Vagina (tissue), 2 donors: ENCODE measurements at places on chromosomes 7 and 10. TPM values are rescaled to one million over a fixed set of nuclear protein-coding genes. Genes with fewer than 3 reads are reported as not detected.

TET1 gene
- total RNA-seq = 3.2 TPM

MICU1 gene
- total RNA-seq = 29.2 TPM

PPA1 gene
- total RNA-seq = 79.3 TPM

OPN1SW gene
- not detected for total RNA-seq

IL2RA gene
- total RNA-seq = not detected

P4HA1 gene
- total RNA-seq = 12.5 TPM

FOXP2 gene
- 29.7 TPM for total RNA-seq

C1QL3 gene
- total RNA-seq = not detected

CPN1 gene
- total RNA-seq = not detected
